ENCODE measurements at places on chromosomes 4 and X.

- DNase-seq, result no peak
Measured at GRCh38 chr4:112633477-112634235, 3.1 kb downstream of the ZGRF1 start.

GRCh38 chr4:188082796-188083195 is 26.6 kb downstream of the TRIML2 start:
- no peak for DNase-seq

DNA sequence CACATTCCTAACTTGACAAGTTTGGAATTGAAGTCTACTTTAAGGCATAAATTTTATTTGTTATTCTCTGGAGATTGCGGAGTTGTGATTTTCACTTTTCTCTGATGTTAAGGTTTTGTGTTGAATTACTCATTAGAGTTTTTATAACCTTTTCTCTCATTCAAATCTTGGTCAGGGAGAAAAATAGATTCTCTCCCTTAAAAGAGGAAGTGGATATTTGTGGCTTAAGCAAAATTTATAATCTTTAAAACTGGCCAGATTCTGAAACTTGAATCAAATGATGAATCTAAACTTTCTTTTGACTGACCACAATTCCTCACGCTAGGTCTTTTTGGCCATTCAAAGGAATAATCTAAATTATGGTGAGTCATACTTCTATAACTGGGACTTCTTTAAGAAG is 361.4 kb downstream of the TEX13C start:
- DNase-seq, result no peak

- no peak for DNase-seq
Measured at GRCh38 chr4:2753436-2753835, 2.7 kb downstream of the TNIP2 start.

GRCh38 chrX:16517039-16517605 is 132.8 kb upstream of the S100G start:
- DNase-seq, result no peak

- no peak for DNase-seq
Measured at GRCh38 chr4:185846505-185847150, 34.6 kb upstream of the SORBS2 start.

GRCh38 chr4:43763029-43763610 is 685.5 kb downstream of the KCTD8 start:
- no peak for DNase-seq

DNA sequence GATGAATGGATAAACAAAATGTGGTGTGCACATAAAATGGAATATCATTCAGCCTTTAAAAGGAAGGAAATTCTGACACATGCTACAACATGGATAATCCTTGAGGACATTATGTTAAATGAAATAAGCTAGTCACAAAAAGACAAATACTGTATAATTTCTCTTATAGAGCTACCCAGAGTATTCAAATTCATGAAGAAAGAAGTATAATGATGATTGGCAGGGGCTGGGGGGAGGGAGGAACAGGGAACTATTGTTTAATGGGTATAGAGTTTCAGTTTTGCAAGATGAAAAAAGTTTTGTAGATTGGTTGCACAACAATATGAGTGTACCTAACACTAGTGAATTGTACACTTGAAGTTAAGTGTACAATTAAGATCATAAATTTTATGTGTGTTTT is 153.9 kb upstream of the STK26 start:
- DNase-seq, result no peak

DNA sequence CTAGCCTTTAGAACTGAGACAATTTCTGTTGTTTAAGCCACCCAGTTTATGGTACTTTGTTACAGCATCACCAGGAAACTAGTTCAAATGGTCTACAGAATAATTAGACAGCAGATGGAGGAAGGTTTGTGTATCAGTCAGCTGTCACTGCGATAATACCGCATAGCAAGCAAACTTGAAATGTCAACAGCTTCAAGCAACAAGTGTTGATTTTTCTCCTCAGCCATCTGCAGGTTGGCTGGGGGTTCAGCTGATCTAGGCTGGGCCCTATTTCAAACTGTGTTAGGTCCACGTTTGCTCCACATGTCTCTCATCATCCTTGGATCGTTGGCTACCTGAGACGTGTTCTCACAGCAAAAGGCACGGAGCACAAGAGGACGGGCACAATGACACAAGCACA is 19.2 kb upstream of the PHEX start:
- no peak for DNase-seq

- DNase-seq, result no peak
Measured at GRCh38 chr4:165301833-165302232, 25.6 kb upstream of the MSMO1 start.

GRCh38 chrX:151359931-151360871 is 36.8 kb upstream of the VMA21 start:
- DNase-seq, result no peak

GRCh38 chr4:177016541-177017141 is 223.9 kb upstream of the VEGFC start:
- no peak for DNase-seq

DNA sequence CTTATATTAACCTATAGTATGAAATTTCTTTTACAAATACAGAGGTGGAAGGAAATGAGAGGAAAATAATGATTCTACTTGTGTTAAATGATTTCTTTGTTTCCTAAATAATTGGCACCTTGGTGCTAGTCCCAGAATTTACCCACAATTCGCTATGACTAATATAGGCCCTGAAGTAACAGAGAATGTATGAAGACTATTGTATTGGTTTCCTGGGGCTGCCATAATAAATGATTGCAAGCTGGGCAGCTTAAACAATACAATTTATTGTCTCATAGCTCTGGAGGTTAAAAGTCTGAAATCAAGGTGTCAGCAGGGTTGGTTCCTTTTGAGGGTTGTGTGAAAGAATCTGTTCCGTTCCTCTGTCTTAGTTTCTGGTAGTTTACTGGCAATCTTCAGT is 74.8 kb upstream of the GPRIN3 start:
- DNase-seq, result no peak

DNA sequence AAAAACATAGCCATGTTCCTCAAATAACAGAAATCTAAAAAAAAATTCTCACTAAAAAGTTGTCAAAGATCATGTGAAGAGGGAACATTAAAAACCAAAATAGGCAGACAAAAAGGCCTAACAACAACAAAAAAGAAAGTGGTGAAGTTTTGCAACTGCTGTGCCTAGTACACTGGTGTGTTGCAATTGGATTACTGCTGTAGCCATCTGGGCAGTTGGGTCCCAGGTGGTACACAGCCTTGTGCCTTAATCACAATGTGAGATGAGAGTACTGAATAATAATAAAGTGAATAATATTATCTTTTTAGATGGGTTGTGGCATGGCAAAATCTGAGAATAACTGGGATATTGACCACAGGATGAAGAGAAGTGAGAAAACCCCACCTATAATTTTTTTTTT is 12.0 kb downstream of the C4orf54 start:
- DNase-seq, result no peak

GRCh38 chrX:25523574-25524540 is 508.1 kb upstream of the ARX start:
- peak; percentile 8 for DNase-seq

- DNase-seq, result no peak
Measured at GRCh38 chr4:177214935-177215334, 94.7 kb upstream of the NEIL3 start.

- no peak for DNase-seq
Measured at GRCh38 chrX:107750861-107751445, 24.6 kb downstream of the TSC22D3 start.

DNA sequence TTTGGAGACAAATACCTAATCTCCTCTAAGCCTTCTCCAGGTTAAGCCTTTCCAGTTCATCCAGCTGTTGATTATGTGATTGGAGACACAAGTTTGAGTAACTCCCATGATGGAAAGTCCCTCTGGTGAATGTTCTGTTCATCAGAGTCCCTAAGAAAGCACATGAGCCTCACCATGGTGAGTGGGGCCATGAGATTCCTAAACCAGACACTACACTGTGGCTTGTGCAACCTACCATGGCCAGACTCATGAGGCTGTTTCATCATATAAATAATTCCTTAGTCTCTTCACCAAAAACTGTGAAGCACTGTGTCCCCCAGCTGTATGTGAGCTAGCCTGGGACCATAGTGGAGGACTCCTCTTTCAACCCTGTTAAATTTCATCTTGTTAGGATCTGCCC is 14.4 kb downstream of the PKD2 start:
- DNase-seq, result no peak

DNA sequence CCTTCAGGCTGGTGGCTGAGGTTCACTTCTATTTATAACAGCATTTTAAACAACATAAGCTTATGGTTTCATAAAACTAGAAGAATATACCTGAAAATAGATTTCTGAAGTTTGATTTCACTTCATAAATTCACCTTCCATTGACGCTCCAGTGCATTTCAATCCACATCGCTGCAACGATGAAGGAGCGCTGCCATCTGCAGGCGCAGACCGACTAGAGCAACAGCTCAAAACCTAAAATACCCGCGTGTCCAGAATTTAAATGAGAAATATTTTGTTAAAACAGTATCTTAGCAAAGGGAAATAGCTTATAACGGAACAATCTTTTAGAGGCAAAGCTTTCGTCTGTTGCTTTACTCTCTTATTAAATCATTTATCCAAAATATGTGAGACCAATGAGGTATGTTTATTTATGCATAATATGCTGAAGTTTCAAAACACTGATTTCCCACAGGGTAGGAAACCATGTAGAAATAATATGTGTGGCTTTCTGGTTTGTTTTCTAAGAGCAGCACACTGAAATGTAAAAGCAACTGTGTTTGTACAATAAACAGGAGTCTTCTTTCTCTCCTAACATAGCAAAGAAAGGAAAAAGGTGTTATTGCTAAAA is 816.4 kb upstream of the FRG1 start:
- no peak for DNase-seq

DNA sequence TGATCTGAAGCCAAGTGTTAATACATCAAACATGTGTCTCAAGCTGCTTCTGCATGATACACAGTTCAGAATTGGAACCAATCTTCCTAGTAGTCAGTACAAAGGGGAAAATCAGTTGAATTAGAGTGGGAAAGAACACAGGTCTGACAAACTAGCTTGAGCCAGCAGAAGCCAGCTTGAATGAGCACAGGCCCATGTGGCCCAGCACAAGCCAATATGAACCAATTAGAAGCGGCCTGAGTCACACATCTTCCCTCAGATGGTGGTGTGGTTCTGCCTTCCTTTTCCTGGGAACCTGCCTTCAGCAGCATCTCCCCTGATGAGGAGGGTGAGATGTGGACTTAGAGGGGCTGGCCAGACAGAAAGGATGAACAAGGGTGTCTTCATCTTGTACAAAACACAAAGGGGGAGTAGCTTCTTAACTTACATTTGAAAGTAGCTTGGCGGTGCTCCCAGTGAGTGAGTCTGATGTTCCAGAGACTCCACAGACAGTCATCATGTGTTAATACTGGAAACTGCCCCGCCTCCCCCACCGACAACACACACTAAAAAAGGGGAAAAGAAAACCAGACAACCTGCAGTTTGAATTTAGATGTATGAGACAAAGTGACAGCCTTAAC is 72.0 kb downstream of the FRMPD4 start:
- DNase-seq, result no peak
